D721Med (cell line): ENCODE measurements at places on chromosomes 7 and 10.
A peak's percentile ranks its signal among the peaks of the same experiment; 100 is the strongest.

DNA sequence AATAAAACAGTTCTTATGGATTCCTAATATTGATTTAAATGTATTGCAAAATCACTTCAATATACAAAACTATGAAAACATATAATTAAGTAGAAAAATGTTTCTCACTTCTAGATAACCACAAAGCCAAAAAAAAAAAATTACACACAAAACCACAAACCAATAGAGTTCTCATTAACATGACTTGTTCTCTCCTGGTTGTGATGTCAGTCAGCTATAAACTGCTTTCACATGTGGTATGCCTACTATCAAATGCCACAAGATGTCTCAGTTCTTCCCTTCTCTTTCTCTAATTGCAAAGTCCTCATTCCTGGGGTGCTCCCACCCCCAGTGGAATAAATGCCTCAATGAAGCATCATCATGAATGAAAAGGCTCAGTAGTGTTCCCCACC lies 16.6 kb downstream of the GNAI1 start:
- no peak for DNase-seq

DNA sequence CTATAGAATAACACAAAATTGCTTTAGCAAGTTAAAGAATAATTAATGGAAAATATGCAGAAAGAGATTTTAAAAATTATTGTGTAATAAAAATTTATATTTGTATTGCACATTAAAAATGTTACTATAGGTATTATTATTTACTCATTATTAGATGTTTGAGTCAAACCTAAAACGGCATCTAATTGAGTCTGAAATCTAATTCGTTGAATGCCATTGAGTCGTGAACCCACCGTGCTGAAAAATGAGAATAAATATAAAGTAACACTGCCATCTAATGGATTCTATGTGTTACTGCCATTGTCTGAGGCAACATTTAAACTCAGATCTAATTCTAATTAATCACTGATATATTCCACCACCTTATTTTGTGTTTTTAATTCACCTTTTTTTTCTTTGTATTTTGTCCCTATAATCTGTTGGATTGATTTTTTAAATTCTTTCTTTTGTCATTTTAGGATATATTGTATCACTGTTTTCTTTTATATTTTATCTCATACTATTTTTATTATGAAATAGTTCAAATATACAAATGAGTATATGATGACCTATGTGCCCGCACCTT lies 62.2 kb downstream of the SAMD9 start:
- DNase-seq = peak; percentile 27

- DNase-seq = no peak
Measured at GRCh38 chr10:18397906-18398305, 253.5 kb downstream of the NSUN6 start.

- no peak for DNase-seq
Measured at GRCh38 chr10:8455181-8455580, 400.7 kb downstream of the GATA3 start.

GRCh38 chr10:119478111-119478802 lies 64.3 kb downstream of the RGS10 start:
- DNase-seq = no peak
